WERI-Rb-1 (cell line): ENCODE measurements at places on chromosomes 6 and 20.
A peak's percentile ranks its signal among the peaks of the same experiment; 100 is the strongest.

DNA sequence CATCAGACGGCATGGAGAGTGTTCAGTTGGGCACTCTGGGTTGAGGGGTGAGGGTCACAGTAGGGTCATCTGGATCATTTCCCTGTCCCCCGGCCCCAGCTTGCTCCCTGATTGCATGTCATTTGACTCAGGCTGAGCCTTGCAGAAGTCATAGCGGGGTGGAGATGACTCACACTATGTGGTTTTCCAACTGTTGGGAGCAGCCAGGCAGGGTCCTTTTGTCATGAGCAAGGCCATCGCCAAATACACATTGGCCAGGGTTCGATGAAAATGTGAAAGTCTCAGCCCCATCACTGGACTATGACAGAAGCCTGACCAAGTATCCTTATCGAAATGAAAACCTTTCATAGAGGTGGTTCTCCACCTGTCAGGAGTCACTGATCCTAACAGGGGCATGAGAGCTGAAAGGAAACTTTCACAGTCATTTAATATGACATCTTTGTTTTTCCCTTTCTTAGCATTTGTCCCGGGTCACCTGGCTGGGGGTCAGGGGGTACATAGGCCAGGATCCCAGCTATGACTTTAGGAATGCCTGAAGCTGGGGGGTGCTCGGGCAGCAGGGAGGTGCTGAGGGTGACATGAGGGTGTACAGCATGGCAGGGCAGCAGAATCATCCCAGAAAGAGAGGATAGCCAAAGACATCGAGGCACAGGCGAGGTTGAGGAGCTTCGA lies 70.2 kb upstream of the CD93 start:
- no peak for DNase-seq

GRCh38 chr20:36744764-36745191 lies 1.1 kb downstream of the NDRG3 start:
- DNase-seq = peak; percentile 58

DNA sequence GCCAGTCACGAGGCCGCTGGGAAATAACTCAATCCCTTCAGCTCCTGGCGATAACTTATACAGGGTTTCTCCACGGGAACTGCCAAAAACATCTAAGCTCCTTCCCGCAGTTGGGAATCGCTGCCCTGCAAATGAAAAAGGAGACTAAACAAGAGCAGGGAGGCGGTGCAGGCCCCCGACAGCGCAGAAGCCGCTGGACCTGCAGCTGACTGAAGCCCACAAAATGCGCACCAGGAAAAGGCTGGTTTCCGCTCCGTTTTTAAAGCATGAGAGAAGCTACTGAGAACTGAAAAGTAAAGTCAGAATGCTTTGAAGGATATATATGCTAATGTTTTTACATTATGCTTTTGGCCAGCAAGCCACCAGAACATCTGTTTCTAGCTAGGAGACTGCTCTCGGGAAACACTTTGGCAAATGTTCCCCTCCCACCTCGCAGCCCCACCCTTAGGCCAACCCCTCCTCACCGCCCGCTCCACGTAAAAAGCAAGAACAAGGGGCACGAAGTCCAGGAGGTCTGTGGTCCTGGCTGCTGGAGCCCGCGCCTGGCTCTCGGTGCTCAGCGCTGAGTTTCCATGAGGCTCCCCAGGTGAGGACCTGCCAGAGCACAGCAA lies 90.5 kb downstream of the SOD2 start:
- no peak for DNase-seq

GRCh38 chr6:13825871-13826270 lies 11.5 kb upstream of the MCUR1 start:
- DNase-seq = no peak

GRCh38 chr6:28769626-28770402 lies 154.0 kb downstream of the TRIM27 start:
- DNase-seq = peak; percentile 63

- DNase-seq = no peak
These were observed 88.0 kb upstream of the ELOVL5 start for GRCh38 chr6:53436526-53437303.

DNA sequence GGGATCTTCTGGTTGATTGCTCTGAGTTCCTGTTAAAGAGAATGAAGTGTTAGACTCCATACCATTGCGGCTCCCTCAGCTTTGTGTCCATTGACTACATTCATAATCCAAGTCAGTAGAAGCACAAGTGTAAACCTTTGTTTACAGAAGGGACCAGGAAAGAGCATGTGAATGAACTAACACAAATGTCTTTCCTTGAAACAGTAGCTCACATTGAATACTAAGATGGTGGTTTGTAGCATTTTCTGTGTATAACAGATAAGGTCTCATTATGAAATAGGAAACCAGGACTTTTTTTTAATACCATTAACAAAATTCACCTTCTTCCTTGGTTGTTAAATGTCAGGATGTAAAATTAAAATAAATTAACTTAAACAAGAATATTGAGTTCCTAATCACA lies 8.4 kb downstream of the STXBP5 start:
- no peak for DNase-seq

GRCh38 chr6:111858347-111858746 lies 14.9 kb downstream of the FYN start:
- DNase-seq = no peak

DNA sequence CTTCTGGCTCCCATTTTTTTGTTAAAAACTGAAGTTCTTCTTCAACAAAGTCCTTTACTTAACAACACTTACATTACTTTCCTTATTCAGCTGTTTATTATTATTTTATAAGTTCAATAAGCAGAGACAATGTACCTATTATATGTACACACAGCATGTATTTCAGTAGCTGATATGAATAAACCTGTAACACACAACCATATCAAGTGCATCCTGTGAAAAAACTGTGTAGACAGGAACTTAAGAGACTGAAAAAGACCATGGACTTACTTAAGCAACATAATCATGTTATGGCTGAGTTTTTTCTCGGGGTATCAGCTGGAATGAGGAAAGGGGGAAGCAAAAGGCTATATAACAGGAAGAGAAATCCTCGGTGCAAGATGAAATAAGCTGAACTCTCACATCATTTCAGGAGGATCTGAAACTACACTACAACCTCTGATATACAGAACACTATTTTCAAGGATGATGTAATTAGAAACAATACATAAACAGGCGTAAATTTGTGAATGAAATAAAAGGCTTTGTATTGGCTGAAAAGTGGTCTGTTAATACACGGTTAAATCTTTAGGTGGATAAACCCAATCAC lies 70.9 kb downstream of the REV3L start:
- no peak for DNase-seq

DNA sequence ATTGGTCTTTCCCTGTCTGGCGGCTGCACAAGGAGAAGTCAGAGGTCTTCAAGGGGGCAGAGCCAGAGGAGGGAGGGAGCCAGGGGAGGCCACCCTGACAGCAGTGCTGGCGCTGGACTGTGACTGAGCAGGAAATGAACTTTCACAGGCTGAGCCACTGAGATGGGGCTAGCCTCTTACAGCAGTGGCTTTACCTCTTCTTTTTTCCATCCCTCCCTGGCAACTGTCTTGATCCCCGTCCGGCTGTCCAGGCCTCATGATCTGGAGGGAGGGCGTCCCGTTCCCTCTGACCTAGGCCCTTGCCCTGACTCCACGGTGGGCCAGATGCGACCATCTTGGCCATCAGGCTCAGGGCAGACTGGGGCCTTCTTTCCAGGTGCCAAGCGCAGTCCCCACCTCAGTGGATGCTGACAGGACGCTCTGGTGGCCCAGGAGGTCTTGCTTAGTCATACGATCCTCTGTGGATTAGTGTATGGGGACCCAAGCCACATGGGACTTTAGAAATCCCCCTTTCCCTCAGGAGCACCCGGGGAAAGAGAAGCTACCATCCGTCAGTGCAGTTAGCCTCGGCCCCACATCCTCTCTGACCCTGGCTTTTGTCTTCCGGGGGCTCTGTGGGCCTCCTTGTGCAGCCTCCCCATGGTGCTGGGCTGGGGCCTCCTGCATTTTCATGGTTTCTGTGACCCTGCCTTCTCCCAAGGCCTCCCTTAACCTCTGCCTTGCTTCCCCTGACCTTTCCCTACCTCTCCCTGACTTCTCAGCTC lies 57.4 kb upstream of the CCDC167 start:
- DNase-seq = peak; percentile 64

- peak; percentile 95 for DNase-seq
These were observed 546 bp downstream of the C6orf136 start for GRCh38 chr6:30647242-30648116.

DNA sequence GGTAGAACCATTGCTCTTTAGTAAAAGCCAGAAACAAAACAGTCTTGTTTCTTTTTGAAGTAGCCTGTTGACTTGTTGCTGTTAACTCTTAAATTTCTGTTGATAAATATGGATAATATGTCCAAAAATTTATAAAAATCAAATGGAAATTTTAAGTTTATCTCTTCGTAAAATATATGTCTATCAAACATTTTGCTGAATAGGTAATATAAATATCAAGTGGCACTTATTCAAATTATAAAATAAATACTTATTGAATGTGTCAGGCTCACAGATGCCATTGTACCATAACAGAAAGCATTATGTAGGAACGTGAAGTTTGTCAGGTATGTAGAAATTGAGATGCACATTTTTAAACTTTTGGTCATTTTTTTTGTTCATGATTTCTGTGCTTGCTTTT lies 216.5 kb downstream of the ARID1B start:
- no peak for DNase-seq

DNA sequence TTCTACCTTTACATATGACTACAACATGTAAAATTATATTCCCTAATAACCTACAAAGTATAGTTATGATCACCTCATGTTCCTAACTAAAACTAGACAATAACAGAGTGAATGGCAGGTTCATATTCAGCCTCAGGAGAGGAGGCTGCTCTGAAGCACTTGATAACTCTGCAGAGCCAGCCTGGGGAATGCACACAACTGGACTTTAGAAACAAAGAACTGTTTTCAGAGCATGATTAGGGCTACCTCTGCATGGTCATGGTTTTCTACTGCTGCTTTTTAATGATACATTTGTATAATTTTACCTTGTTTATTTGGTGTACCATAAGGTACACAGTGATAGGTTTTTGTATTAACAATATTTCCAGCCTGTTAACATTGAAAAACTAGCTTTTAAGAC lies 50.3 kb downstream of the TRPC4AP start:
- no peak for DNase-seq

DNA sequence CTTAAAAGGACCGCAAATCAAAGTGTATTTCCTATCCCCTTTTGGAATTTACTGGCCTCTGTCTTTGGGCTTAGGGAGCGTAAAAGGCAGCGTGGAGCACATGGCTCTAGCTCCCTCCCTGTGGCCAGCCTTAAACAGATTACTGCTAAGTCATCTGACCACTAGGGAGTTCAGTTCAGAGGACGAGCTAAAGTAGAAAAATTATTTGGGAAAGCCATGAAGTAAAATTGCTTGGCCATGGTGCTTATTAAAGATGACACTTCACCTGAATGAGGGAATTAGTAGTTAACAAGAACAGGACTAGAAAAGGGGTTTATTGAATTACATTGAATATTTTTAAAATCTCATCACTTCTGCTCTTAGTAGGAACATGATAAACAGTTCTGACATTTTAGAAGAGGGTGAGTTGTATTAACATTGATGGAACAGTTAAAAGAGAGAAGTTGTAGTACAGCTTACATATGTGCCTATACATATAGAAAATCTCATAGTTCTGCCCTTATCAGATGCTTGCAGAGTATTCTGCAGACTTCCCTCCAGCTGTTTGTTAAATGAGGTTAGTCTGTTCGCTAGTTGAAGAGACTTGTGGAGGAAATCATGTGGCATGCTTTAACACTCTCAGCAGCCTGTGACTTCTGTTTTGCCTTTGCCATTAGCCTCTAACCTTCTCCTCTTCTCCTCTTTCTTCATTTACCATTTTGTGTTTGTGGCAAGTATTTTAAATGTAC lies 31.2 kb upstream of the MAPK13 start:
- DNase-seq = peak; percentile 78

DNA sequence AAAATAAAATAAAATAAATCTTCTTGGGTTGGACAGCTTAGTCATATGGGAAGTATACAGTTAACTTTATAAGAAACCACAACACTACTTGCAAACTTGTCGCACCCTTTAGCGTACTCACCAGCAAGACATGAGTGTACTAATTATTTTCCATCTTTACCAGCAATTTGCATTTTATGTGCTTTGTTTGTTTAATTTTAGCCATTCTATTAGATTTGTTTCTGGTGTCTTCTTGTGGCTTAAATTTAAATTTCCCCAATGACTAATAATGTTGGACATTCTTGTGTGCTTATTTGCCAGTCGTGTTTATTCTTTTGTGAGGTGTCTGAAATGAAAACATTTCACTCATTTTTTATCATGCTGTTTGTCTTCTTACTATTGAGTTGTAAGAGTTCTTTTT lies 1172.2 kb upstream of the CITED2 start:
- no peak for DNase-seq

GRCh38 chr6:41682056-41682477 lies 43.8 kb downstream of the MDFI start:
- DNase-seq = peak; percentile 100

GRCh38 chr6:135701426-135701825 lies 150.1 kb upstream of the PDE7B start:
- no peak for DNase-seq

- DNase-seq = no peak
These were observed 3.2 kb downstream of the OLIG3 start for GRCh38 chr6:137490961-137491360.

GRCh38 chr6:8549074-8549790 lies 113.9 kb upstream of the SLC35B3 start:
- DNase-seq = no peak

- DNase-seq = no peak
These were observed 24.2 kb upstream of the DYNLRB1 start for GRCh38 chr20:34491932-34492509.

- no peak for DNase-seq
These were observed 398.4 kb downstream of the BCKDHB start for GRCh38 chr6:80504882-80505281.

DNA sequence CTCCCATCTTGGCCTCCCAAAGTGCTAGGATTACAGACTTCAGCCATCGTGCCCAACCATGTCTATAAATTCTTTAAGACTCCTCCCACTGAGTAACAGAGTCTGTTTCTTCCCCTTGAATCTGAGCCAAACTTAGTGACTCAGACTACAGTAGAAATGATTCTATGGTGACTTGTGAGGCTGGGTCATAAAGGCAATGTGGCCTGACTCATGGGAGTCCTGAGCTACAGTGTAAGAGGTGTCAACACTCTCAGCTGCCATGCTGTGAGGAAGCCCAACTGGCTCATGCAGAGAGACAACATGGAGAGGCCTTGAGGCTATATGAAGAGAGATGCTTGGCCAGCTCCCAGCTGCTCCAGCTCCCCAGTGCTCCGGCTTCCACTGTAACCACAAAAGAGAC lies 5.2 kb upstream of the NRSN2 start:
- no peak for DNase-seq
